ENCODE measurements at places on chromosomes 4 and X. TPM values are rescaled to one million over a fixed set of nuclear protein-coding genes. Genes with fewer than 3 reads are reported as not detected.

- DNase-seq: peak; percentile 6
These were observed 763 bp downstream of the CASK start for GRCh38 chrX:41922431-41923151.

Gene ARHGEF38
- not detected for total RNA-seq

Gene CENPVL1
- total RNA-seq: not detected

DNA sequence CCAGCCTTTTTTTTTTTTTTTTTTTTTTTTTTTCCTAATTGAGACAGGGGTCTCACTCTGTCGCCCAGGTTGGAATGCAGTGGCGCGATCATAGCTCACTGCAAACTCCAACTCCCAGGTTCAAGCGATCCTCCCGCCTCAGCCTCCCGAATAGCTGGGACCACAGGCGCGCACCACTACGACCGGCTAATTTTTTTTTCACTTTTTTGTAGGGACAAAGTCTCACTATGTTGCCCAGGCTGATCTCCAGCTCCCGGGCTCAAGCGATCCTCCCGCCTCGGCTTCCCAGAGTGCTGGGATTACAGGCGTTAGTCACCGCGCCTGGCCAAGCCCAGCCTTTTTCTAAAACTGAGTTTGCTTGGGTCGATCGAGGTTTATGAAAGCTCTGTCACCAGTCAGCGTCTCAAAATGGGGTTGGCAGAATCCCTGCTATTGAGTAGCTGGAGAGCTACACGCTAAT is 1.3 kb upstream of the OTUD5 start:
- peak; percentile 2 for DNase-seq

Gene SPATA18
- total RNA-seq: 0.13 TPM

GRCh38 chr4:75989846-75990528 is 758 bp downstream of the SDAD1 start:
- no peak for DNase-seq

Gene TRIM75
- not detected for total RNA-seq

Gene AFM
- total RNA-seq: not detected
